NCI-H526 treated with DMSO at 0.1 percent for 48 hours (cell line): ENCODE measurements at places on chromosomes 3 and 15.

DNA sequence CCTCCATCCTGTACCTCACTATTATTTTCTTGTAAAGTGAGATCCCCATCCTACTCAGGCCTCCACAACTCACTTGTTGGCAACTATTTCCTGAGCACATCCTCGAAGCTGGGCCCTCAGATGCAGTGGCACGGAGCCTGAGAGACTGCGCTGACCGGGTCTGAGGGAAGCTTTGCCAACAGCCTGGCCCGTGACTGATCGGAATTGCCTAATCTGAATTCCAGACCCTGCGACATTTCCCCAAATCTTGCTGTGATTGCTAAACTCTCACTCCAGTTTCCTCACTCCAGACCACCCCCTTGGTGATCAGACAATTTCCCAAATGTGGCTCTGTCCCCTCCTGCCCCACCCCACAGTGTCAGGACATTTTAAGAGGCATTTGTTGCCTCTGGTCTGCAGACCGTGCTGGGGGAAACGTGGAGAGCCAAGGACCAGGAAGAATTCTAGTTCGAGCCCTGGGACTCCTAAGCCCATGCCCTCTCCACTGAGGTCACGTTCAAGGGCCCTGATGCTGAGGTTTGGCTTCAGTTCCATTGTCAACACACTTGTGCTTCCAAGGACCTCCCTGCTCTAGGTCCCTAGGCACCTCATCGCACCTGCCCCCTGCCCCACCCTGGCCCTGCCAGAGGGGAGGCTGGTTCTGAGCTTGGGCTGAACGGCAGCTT is 22.8 kb downstream of the KLHL25 start:
- no peak for DNase-seq

DNA sequence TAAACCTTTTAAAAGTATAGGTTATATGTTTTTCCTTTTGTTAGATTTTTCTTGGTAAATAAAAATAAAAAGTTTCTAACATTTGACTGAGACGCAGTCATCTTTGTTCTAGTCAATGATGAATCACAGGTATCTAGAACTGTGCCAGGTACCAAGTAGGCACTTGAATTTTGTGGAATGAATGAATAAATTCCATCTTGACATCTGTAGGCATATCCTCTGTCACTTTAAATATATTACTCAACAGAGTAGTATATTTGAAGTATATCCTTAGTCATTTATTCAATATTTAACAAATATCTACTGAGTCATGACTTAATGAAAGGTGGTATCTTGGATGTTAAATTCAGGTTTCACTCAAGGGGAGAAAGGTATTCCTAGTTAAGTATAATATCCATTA is 828.4 kb downstream of the TUSC7 start:
- DNase-seq = no peak

DNA sequence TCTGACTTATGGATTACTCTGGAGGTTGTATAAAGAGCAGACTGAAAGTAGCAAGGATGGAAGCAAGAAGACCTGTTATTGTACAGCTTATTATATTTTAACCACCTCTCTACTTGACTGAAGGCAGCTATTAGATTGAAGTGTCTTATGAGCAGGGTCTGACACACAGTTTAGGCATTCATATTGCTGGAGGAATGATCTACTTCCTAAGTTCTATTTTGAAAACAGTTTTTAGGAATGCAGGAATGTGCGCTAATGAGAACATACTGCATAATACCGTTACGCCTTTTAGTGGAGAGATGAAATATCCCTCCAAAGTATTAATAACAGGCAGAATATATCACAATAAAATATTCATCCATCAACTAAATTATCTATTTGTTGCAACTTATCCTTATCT is 193.3 kb downstream of the ISL2 start:
- DNase-seq = no peak

GRCh38 chr15:95489103-95489502 is 841.4 kb upstream of the NR2F2 start:
- DNase-seq = no peak

GRCh38 chr3:171088964-171089754 is 62.6 kb upstream of the SLC2A2 start:
- no peak for DNase-seq

DNA sequence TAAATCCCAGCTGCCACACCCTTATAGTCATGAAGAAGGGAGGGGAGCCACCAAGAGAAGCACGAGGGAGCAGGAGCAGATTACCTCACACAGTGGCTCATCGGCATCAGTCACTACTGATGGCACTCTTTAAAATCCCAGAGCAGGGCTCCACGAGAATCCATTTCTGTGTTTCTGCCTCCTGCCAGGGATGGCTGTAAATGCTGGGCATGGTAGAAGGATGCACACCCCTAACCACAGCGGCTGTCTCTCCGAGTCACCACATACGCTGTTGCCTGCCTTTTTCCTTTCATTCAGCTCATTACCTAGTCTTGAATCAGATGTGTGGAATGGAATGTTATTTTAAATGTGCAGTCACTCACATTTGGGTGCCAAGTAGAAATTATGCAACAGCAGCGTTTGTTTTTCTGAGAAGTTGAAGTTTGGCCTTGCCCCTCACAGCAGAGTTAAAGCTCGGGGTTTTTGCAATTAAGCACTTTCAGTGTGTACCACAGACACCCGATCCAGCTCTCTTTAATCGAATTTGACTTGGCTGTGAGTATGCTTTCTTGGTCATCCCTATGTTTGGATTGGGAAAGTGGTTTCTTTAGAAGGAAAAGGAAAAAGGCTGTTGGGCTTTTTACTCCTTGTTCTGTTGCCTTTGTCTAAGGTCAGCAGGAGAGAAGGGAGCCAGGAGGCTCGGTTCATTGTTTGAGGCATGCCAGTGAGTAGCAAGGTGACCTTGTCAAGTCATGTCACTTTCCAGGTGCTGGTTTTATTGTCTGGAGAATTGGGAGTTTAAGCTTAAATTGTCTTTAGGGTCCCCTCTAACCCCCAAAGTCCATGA is 284.2 kb upstream of the TPM1 start:
- no peak for DNase-seq

GRCh38 chr15:62553911-62554563 is 389.0 kb upstream of the C2CD4B start:
- no peak for DNase-seq

GRCh38 chr15:62752657-62753517 is 289.7 kb upstream of the TPM1 start:
- no peak for DNase-seq

DNA sequence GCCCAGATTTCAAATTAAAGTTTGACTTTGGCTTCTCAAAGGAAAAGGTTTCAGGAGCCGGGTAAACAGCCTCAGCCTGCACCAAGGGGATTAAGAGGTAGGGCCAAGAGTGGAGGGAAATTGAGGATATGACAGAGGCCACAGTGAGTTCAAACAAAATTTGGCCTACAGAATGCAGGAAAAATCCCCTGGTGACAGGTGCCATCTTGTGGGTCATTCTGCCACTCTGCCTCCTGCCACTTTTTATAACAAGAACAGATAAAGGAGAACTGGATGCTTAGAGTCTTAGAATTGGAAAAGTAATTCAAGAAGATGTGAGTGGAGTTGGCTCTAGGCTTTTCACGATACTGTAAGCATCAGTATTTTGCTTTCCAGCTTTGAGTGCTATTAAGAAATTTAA is 253.2 kb downstream of the NR2F2 start:
- DNase-seq = no peak

DNA sequence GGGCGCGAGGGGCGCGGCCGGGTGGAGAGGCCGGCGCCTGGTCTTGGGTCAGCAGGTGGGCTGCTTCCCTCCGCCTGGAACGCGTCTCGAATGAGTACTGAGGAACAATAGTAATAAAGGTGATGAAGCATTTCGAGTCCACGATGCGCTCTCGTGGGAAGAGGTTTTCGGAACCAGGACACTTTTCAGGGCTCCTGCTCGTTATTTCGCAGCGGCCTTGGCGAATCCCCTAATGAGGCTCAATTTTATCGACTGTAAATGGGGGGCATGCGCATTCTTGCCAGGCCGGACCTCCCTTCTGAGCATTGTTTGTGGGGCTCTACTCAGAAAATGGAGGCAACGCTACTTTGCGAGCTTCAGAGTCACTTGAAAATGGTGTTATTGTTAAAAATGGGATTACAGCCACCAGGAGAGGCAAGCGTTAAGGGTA is 1.2 kb downstream of the NR2C2 start:
- DNase-seq = no peak

- DNase-seq = no peak
Observed at GRCh38 chr3:123632161-123632655, 47.4 kb upstream of the HACD2 start.

DNA sequence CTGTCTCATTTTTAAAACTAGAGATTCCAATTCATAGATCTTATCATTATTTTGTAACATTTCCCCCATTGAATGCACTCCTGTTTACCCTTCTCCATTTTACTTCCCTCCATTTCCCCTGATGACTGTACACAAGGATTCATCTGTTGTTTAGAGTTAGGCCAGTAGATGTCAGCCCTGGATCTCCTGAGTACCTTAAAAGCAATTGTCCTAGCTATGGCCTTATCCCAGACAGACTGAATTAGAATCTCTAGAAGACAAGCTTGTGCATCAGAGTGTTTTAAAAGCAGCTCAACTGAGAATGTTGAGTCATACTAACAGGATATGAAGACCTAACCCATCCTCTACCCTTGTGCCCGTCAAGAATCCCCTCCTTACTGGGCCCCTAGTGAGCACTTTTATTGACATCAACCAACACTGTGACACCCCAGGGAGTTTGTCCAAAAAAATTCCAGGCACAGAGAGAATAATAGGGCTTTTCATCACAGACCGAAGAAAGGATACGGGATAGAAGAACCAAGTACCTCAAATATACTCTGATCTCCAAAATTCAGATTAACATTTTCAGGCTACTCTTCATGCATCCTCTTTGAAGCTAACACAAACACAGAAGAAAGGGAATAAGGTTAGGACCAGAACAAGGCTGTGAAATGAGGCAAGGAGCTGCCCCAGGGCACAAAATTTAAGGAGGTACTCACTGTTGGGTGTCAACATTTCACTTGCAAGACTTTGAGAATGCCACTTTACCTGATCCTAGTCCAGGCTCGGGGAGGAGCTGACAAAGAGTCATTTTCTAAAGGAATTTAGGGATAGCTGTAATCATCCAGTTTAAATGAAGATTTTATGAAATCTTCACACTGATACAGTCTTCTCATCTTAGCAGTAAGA is 17.1 kb downstream of the ZBED2 start:
- peak; percentile 4 for DNase-seq

DNA sequence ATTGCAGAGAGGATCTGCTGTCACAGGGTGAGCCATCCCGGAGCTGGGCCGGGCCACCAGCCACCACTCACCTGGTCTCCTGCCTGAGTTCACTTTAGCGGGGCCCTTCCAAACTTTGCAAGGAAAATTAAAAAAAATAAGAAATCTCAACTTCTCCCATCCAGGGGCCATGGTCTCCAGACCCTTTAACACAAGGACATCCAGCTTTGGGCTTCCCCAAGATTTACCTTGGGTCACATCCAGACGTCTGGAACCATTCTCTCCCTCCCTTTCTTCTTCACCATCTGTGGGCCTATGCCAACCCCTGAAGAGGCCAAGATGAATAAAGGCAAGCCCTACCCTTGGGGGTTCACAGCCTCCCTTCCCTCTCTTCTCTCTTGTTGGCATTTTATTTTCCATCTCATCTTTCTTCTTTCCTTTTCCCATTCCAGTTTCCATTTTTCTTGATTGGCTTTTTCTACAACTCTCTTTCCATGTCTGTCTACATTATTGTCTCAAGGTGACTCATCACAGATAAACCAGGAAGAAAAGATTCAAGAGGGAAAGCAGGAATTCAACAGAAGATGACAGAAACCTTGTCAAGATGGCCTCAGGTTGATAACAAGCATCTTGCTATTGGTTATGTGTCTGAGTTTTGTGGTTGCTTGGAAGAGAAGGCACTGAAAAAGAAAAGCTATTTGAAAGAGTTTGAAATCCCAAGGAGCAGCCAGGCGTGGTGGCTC is 49.5 kb downstream of the ITGA11 start:
- no peak for DNase-seq

GRCh38 chr3:131582438-131582837 is 79.7 kb upstream of the MRPL3 start:
- no peak for DNase-seq

GRCh38 chr3:18825665-18826064 is 322.6 kb upstream of the KCNH8 start:
- no peak for DNase-seq
